ENCODE measurements at places on chromosomes 6 and 20. TPM values are rescaled to one million over a fixed set of nuclear protein-coding genes. Genes with fewer than 3 reads are reported as not detected.

GRCh38 chr6:35501784-35502183 lies 4.9 kb upstream of the TEAD3 start:
- H3K4me3 ChIP-seq = no peak overlapping the region
- peaks cover 5% of the 10 kb centered on the region for H3K27me3 ChIP-seq

DNA sequence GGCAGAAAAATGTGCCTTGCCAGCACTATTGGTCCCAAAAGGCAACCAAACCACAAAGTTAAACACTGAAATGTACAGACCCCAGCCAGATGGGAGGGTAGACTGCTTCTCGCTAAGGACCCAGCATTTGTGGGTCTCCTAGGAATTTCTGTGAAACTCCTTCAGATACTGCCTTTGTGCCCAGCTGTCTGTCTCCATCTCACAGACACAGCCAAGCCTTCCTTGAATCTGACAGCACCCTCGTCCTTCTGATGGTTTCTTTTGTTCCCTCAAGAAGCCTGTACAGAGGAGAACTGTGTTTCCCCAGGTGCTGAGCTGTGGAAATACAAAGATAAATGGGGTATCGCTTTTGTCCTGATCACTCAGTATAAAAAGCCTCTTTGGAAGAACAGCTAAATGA lies 254.0 kb upstream of the TAB2 start:
- H3K36me3 ChIP-seq = peaks cover 3% of the 10 kb centered on the region
- no peaks in the 10 kb centered on the region for H3K27me3 ChIP-seq
- H3K4me3 ChIP-seq = no peak overlapping the region
- DNase-seq = no peak

The CASS4 gene
- not detected for total RNA-seq

- H3K27me3 ChIP-seq = peaks cover 71% of the 10 kb centered on the region
- no peak for DNase-seq
- H3K27ac ChIP-seq = no peak overlapping the region
- no peaks in the 10 kb centered on the region for H3K36me3 ChIP-seq
- H3K4me3 ChIP-seq = no peak overlapping the region
Measured at GRCh38 chr20:46316984-46317684, 8.8 kb upstream of the CDH22 start.

The LIME1 gene
- total RNA-seq = 9.4 TPM
